Fibroblast of skin of right biceps (primary cell): ENCODE measurements at places on chromosomes 11 and 22.

DNA sequence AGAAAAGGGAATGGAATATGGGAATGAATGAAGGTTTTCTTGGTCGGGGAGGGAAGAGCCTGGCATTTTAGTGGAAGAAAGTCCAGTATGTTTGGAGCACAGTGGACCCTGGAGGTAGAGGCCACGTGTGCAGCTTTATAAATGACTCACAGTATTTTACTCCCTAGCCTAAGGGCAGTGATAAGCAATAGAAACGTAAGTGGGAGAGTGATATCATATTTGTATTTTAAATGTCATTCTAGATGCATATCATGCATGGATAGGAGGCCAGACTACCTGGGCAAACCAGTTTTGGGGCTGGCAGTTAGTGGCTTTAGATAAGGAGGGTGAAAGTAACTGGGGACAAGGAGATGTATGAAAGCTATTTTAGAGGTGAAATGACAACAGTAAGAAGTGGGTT is 174.1 kb downstream of the ARHGAP42 start:
- DNase-seq, result no peak

- no peak for DNase-seq
Observed at GRCh38 chr11:116422956-116423600, 349.7 kb downstream of the BUD13 start.

DNA sequence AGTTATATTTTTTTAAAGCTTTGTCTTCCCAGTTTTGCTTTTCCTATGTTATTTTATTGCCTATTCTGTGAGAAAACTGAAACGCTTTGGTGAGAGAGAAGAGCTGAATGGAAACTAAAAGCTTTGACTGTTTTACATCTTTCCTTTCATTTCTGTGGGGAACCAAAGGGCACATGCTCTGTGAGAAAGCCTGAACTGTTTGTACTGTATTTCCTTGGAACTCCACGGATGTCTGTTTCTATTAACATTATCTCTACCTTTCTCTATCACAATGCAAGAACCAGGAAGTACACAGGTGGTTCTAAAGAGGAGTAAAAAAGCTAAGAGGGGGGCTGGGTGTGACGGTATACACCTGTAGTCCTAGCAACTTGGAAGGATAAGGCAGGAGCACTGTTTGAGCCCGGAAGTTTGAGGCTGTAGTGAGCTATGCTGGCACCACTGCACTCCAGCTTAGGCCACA is 43.8 kb downstream of the CELF1 start:
- no peak for DNase-seq

DNA sequence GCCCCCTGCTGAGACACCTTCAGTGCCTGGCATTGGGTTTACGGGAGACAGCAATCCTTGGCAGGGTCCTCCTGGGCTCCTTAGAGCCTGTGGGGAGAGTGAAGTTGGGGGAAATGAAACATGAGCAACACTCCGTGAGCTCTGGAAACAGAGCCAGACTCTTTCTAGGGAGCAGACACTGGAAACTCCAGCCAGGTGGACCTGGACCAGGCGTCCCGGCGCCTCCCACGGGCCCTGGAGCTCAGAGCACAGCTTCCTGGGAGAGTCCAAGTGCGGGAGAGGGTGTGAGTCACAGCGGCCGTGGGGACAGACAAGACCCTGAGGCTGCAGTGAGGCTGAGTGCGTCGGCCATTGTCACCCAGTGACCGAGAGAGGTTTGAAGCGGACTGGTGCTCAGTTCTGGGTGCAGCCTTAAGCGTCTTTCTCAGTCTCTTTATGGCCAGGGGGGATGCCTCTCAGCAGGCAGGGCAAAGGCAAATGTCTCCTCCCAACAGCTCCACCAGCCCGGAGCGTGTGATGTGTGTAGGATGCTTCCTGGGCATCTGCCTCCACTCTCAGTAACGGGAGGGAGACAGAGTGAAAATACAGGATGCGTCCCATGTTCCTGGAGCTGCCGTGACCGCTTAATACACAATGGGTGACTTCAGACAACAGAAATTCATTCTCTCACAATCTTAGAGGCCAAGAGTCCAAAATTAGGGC is 399.2 kb downstream of the SHANK2 start:
- DNase-seq, result no peak

GRCh38 chr22:47613606-47614350 is 851.3 kb downstream of the TBC1D22A start:
- DNase-seq, result no peak

DNA sequence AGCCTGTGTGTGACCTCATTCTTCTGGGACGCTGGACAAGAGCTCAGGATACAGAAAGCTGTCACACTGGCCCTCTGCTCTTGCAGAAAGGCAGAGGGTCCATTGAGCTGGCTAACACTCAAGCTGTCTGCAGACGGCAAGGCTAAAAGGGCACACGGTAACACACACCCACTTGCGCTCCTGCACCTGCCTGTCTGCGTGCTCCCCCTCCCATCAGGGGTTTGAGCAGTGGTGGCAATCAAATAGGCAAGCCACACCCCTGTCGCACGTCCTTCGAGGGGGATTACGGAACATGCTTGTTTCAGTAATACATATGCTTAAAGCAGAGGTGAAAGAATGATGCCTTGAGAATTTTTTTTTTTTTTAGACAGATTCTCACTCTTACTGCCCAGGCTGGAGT is 7.1 kb upstream of the QSER1 start:
- no peak for DNase-seq

DNA sequence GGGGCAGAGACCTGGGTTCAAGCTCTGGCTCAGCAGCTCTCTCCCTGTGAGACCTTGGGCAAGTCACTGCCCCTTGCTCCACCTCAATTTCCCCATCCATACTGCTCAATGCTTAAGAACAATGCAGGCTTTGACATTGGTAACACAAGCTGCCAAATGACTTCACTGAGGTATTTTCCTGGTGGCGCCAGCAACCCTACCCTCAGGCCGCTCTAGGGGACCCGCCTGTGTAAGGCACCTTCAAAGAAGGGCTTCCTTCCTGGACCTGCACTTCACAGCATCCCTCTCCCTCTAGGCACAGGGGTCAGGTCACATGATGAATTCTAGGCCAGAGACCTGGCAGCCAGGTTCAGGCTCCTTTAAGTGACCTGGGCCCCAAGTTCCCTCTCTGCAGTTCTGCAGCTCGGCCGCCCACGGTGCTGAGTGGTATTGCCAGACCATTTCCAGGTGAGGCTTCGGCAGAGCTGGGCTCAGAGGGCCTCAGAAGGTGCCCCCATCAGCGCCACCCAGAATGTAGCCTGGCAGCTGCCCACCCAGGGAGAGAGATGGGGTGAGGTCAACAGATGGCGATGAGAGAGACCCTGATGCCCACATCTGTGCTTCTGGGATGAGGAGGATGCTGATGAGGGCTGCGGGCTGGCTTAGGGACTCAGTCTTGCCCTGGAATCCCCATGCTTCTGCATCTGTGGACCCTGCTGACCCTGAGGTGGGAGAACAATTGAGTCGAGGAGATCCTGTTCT is 4.5 kb downstream of the WNT11 start:
- DNase-seq, result no peak

GRCh38 chr11:119919656-119920055 is 190.7 kb upstream of the NECTIN1 start:
- no peak for DNase-seq

DNA sequence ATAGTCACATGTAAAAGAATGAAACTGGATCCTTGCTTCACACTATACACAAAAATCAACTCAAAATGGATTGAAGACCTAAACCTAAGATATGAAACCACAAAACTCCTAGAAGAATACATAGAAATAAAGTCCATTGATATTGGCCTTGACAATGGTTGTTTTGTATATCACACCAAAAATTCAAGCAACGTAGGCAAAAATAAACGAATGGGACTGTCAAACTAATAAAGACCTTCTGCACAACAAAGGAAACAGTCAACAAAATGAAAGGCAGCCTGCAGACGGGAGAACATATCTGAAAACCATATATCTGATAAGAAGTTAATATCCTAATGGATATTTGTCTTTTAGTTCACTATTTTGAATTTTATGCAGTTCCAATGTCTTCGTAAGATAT is 292.3 kb upstream of the CNTN5 start:
- DNase-seq, result no peak

DNA sequence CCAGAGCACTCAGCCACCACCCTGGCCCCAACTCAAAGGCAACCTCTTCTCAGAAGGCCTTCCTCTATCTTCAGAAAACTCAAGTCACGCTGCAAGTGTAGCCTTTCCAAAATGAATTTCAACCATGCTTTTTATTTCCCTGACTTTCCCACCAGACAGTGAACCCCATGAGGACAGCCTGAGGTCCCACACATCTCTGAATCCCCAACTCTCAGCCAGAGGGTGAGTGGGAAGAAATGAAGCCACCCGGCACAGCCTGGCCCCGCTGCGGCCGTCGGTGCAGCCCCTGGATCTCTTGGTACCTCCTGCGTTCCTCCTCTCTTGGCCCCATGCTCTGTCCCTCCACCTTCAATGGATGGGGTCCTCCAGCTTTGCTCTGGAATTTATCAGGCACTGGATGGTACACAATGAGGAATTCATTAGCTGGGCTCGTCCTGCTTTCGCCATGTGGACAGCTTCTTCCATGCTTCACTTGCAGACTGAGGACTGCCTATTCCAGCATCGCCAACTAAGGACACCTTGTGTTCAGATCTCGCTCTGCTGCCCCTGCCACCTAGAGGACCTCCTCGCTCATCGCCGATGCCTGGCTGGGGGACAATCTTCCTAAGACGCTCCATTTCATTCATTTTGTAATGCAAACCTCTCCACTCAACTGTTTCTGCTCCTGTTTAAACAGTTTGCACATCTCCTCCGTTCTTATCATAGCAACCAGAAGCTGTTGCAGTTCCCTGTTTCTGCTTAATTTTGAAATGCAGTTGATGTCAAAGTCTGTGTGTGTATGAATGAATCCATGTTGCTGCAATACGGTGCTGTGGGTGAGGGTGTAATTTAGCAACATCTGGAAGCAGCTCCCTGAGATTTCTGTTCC is 672.1 kb downstream of the TBC1D22A start:
- DNase-seq, result no peak

GRCh38 chr22:48950151-48950915 is 877.3 kb downstream of the BRD1 start:
- DNase-seq, result no peak

GRCh38 chr11:115183830-115184229 is 320.4 kb downstream of the CADM1 start:
- DNase-seq, result no peak

DNA sequence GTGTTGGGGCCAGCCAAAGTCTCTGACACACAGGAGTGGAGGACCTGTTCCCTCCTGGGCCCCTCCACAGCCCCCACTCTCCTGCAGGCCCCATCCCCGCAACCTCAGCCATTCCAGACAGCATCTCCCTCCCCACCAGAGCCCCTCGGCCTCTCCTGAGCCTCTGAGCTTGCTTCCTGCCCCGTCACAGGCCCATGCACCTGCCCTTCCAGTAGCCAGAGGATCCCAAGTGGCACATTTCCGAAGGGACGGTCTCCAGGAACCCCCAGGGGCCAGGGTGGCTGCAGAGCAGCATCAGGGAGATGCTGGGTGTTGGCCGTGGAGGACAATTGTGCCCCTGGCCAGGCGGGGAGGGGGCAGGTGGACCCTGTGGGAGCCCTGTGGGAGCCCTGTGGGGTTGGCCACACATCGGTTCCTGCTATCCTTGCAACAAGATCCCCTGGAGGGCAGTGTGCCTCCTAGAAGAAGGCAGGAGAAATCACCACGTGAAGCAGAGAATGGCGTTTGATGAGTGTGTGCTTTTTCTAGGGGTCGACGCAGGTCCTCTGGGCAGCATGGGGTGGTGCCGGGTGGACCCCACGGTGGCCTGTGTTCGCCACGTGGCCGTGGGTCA is 45.3 kb upstream of the PPARA start:
- no peak for DNase-seq

DNA sequence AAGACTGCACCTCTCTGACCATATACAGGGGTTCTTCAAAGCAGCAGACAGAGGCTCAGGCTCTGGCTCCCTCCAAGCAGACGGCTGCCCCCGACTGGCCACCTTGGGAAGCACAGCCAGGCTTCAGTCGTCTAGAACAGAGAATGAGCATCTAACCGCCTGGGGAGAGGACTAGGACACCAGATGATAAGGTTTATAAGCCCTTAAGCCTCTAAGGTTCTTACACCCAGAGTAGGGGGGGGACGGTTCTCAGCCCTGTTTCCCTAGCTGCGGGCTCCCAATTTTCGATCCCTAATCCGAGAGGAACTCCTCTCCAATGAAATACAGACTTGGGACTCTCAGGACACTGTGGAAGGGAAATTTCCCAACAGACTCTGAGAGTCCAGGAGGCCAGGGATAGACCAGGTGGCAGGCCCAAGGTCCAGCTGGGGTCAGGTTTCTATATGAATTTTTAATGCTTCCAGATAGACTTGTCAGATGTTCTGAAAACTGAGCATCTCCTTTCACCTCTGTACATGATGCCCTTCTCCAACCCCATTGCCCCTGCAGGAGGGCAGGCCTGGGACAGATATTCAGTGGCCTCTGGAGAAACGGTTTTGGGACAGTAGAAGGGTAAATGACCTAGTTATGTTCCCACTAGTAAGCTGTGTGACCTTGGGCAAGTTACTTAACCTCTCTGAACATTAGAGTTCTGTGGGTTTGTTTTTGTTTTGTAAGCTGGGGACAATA is 20.2 kb downstream of the RTN4RL2 start:
- DNase-seq, result peak; percentile 42

DNA sequence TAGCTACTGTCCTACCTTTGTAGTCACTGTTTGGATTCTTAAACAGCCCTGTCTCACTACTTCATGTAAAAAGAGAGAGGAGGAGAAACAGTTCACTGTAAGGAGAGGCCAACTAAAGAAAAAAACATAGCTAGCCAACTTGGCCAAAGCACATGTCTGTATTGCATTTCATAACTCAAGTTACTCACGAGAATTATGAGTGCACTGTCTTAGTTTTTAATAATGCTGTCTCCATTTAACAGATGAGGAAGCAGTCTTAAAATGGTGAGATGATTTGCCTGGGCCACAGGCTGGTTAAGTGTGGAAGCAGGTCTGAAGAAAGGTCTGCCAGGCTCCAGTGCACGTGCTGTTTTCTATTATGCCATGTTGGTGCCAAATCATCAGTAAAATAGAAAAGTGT is 104.5 kb downstream of the UVRAG start:
- DNase-seq, result no peak

GRCh38 chr11:116644941-116645305 is 127.9 kb downstream of the BUD13 start:
- no peak for DNase-seq

GRCh38 chr11:25961539-25961938 is 370.4 kb upstream of the ANO3 start:
- DNase-seq, result no peak

DNA sequence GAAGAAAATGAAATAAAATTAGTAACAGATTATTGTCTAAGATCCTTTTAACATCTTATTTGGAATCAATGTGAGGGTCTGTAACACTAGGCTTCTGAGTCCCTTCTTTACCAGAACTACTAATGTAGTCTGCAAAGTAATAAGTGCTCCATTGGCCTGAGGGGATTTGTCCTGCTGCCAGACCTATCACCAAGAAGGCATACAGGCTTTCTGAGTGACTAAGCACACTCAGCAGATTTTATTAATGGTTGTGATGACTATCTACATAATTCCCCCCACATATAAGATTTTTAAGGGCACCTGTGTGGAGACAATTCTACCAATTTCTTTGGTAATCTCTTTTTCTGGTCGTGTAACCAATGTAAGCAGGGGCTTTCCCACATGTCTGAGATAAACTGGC is 365.0 kb upstream of the FAT3 start:
- DNase-seq, result peak; percentile 28
